Fibroblast of lung (primary cell): ENCODE measurements at places on chromosomes 3 and 15.
A peak's percentile ranks its signal among the peaks of the same experiment; 100 is the strongest.

DNA sequence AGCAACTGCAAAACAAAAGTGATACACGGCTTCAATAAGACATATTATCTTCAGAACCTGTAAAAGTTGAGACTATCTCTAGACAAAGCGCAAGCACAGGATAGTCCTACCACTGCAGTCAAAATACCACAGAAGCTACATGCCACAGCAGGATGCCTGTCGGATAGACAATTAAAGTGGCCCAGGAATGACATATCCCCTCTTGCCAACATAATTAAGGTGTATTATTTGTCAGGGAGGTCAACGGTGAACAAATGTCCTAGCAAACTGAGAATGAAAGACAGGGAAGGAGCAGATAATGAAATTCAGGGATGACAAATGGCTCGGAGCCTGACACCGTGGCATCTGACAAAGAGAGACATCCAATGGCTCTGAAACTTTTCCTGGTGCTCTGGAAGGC lies 185.7 kb downstream of the MECOM start:
- H3K4me3 ChIP-seq, result no peak overlapping the region
- DNase-seq, result no peak
- no peaks in the 10 kb centered on the region for H3K4me1 ChIP-seq
- H3K27ac ChIP-seq, result no peak overlapping the region
- H3K36me3 ChIP-seq, result no peaks in the 10 kb centered on the region

DNA sequence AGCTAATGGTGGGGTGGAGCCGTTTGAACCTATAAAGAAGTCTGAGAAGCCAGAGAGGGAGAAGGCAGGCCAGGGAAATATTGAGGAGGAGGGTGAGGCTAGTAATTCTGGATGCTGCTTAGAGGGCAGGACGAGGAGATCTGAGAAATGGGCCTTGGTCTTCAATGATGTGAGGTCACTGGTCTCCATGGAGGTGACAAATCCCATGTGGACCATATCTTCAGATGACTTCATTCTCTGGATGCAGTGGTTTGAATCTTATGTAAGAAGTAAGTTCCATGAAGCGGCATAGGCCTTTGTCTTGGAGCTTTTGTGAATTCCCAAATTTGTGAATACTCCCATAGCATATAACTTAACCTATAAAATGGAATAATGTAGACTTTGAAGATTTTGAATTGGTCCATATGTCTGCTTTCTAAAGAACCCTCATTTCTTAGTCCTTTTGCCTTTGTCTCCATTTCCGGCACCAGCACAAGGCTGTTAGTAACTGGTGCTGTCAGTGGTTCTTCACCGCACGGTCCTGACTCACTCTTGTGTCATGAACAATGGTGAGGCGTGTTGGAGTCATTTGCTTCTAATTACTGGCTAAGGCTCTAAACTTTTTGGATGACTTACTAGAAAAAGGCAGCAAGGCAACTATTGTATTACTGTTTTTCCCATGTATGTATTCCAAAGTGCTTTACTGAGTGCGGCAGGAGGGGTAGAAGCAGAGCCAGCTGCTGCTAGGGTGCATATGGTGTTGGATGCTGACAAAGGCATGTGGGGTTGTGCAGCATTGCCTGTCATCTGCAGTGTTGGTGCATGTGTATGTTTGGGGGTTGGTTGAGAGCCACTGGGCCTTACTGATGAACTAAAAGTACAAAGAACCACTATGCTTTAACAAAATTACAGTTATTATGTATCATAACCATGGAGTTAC lies 279.3 kb upstream of the C2CD4B start:
- H3K4me1 ChIP-seq, result peaks cover 29% of the 10 kb centered on the region
- no peak overlapping the region for H3K4me3 ChIP-seq
- DNase-seq, result peak; percentile 98
- H3K27ac ChIP-seq, result peak overlapping the region; percentile 84
- H3K27me3 ChIP-seq, result no peaks in the 10 kb centered on the region

- no peaks in the 10 kb centered on the region for H3K4me1 ChIP-seq
- H3K27me3 ChIP-seq, result no peaks in the 10 kb centered on the region
- DNase-seq, result peak; percentile 28
- no peaks in the 10 kb centered on the region for H3K36me3 ChIP-seq
- H3K27ac ChIP-seq, result no peak overlapping the region
- no peak overlapping the region for H3K4me3 ChIP-seq
These were observed 61.9 kb downstream of the LRRK1 start for GRCh38 chr15:100981086-100981485.

DNA sequence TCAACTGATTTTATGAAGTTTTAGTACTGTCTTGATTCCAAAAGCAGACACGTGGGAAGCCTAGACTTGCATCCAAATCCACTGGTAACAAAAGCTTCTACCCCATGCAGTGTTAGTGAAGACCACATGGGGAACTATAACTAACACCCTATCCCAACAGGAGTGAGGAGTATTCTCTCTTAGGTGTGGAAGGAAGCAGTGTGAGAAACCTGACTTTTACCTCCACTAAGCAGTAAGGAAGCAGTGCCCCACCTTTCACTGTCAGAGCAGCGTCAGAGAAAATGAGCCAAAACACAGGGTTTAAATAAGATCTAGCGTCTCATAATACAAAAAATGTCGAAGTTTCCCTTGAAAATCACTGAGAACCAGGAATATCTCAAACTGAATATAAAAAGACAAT lies 60.5 kb downstream of the DLG1 start:
- no peaks in the 10 kb centered on the region for H3K27me3 ChIP-seq
- no peak overlapping the region for H3K4me3 ChIP-seq
- no peaks in the 10 kb centered on the region for H3K4me1 ChIP-seq
- H3K36me3 ChIP-seq, result no peaks in the 10 kb centered on the region
- DNase-seq, result no peak
- H3K27ac ChIP-seq, result no peak overlapping the region

DNA sequence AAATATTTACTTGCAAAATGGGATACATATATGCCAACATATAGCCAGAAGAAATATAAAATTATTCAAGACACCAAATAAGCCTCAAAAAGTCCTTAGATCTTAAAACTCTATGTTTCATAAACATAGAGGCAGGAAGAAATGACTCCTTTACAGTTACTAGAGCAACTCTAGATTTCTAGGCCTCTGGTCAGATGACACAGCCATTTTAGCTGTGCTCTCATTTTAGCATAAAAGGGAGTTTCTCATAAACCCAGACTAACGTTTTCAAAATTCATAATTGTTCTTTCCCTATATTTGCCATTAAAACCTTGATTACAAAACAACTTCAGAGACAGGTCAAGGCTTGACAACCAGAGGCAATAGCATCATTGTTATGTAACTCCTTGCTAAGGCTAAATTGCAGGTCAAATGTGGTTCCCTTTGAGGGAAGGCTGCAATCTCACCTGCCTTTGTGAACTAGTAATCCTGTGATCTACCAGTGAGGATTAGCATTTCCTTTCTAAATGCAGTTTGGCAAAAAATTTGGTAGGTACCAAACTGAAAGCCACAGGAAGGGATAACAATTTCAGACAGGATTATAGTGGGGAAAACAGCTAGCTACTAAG lies 8.2 kb downstream of the THOC7 start:
- no peaks in the 10 kb centered on the region for H3K27me3 ChIP-seq
- no peak overlapping the region for H3K27ac ChIP-seq
- H3K36me3 ChIP-seq, result no peaks in the 10 kb centered on the region
- no peak for DNase-seq
- H3K4me3 ChIP-seq, result no peak overlapping the region
- H3K4me1 ChIP-seq, result no peaks in the 10 kb centered on the region

DNA sequence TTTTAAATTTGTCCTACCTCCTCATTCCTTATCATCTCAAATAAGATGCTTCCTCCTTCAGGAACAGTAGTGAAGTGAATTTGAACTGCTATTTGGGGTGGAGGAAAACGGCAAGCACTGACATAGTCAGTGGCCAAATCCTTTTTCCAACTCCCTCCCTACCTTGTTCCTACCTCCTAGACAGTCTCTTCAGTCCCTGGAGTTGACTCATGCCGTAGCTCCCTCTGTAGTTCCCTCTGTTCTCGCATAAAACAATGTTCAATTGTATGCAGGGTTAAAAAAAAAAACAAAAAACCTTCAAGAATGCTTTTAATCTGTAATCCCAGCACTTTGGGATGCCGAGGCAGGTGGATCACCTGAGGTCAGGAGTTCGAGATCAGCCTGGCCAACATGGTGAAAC lies 1.4 kb downstream of the UBR1 start:
- peaks cover 3% of the 10 kb centered on the region for H3K4me1 ChIP-seq
- H3K36me3 ChIP-seq, result peaks cover 4% of the 10 kb centered on the region
- no peak for DNase-seq
- peak overlapping the region; percentile 99 for H3K4me3 ChIP-seq

DNA sequence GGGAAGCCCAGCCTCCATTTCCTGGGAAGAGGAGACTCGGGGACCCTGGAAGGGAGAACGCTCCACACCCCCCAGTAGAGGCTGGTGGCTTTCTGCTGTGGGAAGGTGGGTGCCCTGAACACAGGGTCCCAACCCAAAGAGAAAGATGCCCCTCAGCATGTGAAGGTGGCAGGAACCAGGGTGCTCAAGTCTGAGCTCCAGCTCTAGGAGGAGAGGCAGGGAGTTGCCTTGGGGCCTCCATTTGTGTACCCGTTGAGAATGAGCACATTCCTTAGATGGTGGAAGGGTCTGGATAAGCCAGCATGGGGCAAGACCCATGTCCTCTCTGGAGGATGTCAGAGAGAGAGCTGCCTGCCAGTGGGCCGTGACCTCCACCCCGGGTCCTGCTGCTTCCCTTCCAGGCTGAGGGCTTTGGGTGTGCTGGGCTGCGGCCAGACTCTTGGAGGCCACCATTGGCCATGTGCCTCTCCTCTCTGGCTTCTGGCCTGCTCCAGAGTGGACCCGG lies 212.4 kb downstream of the TBC1D2B start:
- H3K36me3 ChIP-seq, result no peaks in the 10 kb centered on the region
- DNase-seq, result no peak
- H3K27me3 ChIP-seq, result no peaks in the 10 kb centered on the region
- no peak overlapping the region for H3K27ac ChIP-seq
- no peaks in the 10 kb centered on the region for H3K4me1 ChIP-seq

DNA sequence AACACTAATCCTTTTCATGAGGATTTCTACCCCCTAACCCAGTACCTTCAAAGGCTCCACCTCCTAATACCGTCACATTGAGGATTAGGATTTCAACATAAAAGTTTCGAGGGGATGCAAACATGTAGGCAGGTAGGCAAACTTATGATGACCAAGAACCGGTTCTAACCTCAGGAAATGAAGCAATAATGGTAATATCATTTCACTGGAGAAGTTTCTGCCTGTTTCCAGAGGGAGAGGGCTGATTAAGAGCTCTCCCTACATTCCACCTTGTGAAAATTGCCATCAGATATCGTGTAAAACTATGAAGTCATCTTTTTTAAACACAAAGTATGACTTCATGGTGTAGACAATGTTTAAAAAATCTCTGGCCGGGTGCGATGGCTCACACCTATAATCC lies 31.6 kb downstream of the NKIRAS1 start:
- no peak for DNase-seq
- H3K27me3 ChIP-seq, result no peaks in the 10 kb centered on the region
- H3K4me3 ChIP-seq, result no peak overlapping the region
- H3K4me1 ChIP-seq, result no peaks in the 10 kb centered on the region
